Mucosa of descending colon (tissue), 3 donors: ENCODE measurements at places on chromosomes 5 and 9.

DNA sequence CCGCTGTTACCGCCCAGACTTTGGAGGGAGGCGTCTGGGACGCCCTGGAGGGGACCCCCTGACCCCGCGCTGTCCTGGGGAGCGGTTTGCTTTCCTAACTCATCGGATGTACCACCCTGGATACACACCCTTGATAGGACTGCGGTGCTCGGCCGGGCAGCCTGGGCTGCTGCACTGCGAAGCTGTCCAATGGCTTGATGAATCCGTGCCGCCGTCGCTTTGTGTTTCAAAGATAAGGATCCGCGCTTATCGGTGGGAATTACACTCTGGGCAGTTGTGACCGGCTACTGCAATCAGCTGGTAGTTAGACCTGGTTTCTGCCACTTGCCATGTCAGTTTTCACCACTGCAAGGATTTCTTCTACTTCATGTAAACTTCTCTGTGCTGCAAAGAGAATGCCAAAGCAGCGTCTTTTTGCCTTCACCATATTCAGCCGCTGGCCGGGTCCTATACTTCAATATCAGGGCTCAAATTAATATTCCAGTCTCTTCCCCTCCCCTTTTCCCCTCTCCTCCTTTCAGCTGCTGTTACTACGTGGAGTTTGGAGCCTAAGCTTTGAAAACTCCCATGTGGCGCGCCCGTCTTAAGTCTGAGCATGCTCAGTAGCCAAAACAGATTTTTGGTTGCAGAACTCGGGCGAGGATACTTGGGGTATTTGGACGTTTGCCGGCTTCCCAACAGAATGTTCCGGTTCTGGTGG lies 727 bp downstream of the SMAD5 start:
- DNase-seq, result peak; percentile 76

- DNase-seq, result no peak
Observed at GRCh38 chr5:67163863-67164595, 32.6 kb downstream of the CD180 start.

DNA sequence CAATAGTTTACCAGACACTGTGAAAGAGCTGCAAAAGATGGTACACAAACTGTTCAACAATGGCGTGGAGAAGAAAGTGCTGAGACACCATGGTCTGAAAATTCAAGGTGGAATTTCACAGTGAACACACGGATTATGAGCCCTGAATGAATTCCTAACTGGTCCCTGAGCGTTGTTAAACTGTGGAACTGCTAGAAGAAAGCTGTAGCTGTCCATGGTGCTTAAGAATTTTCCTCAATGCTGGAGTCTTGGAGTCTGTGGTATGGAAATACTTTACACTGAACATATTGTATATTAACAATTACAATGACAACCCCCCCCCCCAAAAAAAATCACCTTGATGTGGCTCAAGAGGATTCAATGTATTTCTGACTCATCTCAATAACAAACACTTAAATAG lies 68.5 kb downstream of the SLC24A2 start:
- no peak for DNase-seq

GRCh38 chr5:156759156-156759555 lies 90.9 kb upstream of the PPP1R2B start:
- DNase-seq, result no peak

DNA sequence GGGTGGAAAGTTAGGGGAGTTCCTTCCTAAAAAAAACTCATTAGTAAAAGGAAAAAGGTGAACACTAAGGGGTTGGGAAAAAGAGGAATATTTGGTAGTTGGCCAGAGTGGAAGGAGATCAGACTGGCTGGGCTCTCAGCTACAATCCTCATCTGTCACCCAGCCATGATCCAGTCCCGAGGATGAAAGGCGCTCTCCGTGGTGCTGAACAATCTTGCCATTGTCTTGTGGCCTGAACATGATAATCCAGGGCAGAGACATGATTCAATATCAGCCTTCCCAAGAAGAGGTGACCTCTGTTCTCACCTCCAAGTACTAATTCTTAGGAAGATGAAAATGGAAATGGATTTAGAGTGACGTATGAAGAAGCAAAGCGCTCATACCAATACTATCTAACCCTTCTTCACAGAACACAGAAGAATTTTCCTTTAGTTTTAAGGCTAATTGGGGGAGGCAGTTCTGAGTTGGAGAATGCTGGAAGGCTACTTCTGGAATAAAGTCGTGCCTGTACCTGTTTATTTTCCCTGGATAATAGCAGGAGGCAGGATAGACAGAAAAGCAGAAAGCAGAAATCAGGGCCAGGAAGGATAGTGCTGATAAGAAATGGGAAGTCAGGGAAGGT lies 36.6 kb upstream of the MYORG start:
- DNase-seq, result peak; percentile 46

- no peak for DNase-seq
Observed at GRCh38 chr5:90169078-90169477, 240.5 kb downstream of the CETN3 start.

DNA sequence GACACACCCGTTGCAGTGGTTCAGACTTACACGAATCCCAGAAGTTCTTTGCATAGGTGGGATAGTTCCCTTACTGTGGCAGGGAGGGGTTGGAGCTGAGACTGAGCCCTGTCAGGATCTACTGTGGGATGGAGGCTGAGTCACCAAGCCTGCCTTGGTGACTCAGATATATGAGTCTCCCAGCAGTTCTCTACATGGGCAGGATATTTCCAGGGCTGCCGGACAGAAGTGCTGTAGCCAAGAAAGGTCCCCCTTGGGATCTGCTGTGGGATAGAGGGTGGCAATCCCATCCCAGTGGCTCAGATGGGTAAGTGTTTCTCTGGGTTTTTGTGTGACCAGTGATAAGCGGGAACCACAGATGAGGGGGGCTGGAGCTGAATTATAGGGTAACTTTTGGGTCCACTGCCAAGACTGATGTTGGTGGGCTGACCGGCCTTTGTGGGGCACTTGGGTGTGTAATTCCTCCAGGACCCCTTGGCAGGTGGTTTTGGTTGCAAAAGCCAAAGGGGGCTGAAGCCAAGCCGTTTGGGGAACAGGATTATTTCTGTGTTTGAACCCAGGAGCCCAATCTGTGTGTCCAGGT lies 18.7 kb downstream of the XRCC4 start:
- no peak for DNase-seq

- no peak for DNase-seq
Observed at GRCh38 chr9:37967014-37967760, 63.3 kb upstream of the SLC25A51 start.

GRCh38 chr5:126519637-126520592 lies 75.1 kb downstream of the ALDH7A1 start:
- no peak for DNase-seq

DNA sequence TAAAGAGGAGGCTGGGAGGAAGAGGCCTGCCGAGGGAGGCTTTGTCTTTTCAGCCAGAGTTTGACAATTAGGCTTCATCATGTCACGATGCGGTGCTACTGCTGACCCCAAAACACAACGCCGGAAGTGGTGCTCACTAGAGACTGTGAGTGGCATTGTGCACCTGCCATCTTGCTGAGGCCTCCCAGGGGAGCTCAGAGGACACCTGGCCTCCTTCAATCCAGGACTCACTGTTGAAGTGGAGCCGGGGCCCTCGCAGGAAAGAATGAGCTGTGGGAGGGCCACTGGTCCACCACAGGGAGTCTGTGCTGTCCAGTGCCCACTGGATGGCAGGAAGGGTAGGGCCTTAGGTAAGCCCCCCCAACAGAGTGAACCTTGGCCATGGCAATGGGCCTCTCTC lies 12.7 kb upstream of the SLC25A48 start:
- no peak for DNase-seq

GRCh38 chr9:134375011-134375390 lies 48.7 kb downstream of the RXRA start:
- DNase-seq, result no peak

- no peak for DNase-seq
Observed at GRCh38 chr5:104016646-104017045, 454.1 kb upstream of the NUDT12 start.

DNA sequence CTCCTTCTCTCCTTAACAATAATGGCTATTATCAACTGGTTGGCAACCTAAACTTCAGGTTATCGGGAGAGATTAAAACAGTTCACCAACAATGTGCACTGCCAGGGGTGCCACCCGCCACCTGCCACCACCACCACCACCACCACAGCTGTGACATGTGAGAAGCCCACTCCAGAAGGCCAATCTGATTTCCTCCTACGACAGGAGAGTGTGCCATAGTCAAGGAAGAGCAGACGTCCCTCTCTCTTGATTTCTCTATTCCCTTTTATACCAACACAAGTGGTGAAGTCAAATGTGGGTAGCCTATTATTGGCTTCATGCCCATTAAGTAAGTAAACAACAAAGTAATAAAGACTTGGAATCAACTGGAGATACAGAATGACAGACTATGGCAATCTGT lies 22.4 kb downstream of the GNAQ start:
- no peak for DNase-seq

DNA sequence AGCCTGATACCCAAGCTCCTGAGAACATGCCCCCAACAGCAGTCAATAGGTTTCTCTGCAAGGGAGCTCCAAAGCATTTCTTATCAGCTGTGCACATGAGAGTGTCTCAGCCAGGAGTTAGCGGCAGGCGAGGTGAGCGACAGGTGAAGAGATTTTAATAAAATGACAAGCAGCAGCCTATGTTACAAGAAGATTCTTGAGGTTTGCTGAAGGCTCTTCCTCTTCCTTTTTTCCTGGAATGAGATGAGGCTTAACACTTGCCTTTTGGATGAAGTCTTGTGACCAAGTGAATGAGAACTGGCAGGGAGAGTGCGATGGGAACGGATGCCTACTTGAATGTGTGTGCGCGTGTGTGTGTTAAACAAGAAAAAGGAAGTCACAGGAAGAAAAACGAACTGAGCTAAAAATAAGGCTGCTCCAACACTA lies 76.1 kb downstream of the SHB start:
- no peak for DNase-seq
